Hepatocyte (in vitro differentiated cells): ENCODE measurements at places on chromosomes 1 and 21. TPM values are rescaled to one million over a fixed set of nuclear protein-coding genes. Genes with fewer than 3 reads are reported as not detected.

The IGSF9 gene
- total RNA-seq = 5.3 and 8.2 TPM in 2 replicates

The CBR3 gene
- 0.12 and 1.7 TPM in 2 replicates for total RNA-seq

- no peak for DNase-seq
Measured at GRCh38 chr21:32975811-32976431, 49.8 kb upstream of the OLIG2 start.

DNA sequence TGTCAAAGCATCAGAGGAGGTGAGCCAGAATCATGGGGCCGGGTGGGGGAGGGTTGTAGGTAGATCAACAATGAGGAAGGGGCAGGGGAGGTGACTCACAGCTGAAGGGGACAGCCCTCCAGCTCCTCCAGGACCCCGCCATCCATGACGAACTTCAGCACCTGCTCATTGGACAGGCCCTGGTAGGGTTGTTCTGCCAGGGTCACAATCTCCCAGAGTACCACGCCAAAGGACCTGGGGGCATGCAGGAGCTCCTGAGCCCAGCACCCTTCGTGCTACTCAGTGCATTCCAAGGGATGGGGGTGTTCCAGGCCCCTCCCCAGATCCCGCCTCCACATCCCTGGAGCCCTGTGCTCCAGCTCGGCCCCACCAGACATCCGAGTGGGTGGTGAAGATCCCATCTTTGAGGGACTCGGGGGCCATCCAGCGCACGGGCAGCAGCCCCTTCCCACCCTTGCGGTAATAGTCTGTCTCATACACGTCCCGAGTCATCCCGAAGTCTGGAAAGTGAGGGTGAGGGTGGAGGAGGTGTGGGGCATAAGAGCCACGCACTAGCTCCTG is 17.5 kb downstream of the INSRR start:
- no peak for DNase-seq

GRCh38 chr1:43934101-43934985 is 742 bp downstream of the ARTN start:
- DNase-seq = peak; percentile 78
